ENCODE measurements at places on chromosomes 12 and 14.

- DNase-seq, result no peak
Measured at GRCh38 chr12:27999521-27999920, 27.0 kb upstream of the PTHLH start.

GRCh38 chr12:29769162-29769858 is 14.4 kb downstream of the TMTC1 start:
- DNase-seq, result no peak

DNA sequence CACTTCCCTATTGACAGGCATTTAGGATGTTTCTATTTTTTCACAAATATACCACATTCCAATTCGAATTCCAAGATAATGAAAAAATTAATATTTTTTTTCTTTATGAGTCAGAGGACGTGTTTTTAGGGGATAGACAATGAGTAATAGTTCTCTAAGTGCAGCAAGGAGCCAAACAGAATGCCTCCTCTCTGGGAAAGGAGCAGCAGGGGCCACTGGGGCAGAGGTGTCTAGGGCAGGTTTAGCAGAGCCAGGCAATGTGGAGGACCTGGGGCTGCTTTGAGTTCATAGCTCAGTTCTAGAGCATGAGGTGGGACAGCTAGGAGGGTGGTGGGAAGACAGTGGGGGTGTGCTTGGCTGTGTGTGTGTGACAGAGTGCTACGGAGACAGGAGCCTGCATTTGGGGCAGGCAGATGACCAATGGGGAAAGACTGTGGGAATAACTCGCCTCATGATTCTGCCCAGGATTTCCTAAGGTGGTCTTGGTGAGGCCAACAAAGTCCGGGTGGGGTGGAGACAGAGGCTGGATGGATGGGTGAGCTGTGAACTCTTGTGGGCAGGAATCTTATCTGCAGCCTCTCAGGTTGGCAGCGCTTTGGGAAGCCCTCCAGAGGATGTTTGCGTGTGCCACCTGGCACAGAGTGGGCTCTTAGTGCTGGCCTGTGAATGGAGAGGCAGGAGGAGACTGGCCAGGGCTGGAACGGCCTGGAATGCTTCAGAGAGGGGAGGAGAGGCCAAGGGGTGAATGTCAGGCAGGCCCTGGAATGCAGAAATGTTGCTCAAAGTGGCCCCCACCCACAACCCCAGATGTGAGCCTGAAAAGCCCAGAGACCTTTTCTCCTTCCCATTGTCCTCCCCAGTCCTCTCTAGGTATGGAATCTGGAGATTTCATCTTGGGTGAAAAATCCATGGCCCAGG is 2.4 kb upstream of the KRT7 start:
- DNase-seq, result no peak

DNA sequence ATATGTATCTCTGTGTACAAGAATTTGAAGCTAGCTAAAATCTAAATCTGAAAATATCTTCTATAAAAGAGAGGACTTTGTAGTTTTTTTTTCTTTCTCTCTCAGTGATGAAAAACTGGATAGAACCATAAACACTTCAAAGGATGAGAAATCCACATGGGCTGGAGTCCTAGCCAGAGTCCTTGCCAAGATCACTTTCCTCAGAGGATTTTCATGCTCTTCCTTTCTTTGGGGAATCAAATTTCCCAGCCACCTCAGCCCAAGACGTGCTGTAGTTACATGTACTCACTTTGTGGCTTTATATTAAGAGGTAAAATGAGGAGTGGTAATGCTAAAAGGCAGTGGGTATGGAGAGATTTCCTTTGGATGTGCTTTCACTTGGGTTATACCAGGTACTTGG is 110.3 kb downstream of the SLC38A1 start:
- DNase-seq, result no peak

GRCh38 chr14:105093038-105093430 is 27.8 kb upstream of the GPR132 start:
- DNase-seq, result peak; percentile 33

- no peak for DNase-seq
Measured at GRCh38 chr12:51536159-51536558, 54.9 kb upstream of the SCN8A start.

DNA sequence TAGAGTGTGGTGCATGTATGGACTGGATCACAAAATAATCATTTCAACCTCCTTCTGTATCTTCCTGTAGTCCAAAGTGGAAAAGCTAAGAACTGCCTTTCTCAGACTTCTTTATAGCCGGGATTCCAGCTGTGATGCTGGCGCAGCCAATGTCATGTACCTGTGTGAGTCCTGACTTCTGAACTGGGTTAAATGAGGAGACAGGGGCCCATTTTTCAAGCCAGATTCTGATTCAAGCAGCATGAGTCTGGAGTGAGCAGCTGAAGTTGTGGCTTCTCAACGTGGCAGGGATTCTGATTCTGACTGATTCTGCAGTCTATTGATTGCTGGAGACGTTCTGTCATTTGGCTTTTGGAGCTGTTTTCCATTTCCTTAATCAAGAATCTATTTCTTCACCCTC is 111.2 kb downstream of the ST8SIA1 start:
- DNase-seq, result no peak

- no peak for DNase-seq
Measured at GRCh38 chr14:55316564-55316963, 45.3 kb downstream of the FBXO34 start.

DNA sequence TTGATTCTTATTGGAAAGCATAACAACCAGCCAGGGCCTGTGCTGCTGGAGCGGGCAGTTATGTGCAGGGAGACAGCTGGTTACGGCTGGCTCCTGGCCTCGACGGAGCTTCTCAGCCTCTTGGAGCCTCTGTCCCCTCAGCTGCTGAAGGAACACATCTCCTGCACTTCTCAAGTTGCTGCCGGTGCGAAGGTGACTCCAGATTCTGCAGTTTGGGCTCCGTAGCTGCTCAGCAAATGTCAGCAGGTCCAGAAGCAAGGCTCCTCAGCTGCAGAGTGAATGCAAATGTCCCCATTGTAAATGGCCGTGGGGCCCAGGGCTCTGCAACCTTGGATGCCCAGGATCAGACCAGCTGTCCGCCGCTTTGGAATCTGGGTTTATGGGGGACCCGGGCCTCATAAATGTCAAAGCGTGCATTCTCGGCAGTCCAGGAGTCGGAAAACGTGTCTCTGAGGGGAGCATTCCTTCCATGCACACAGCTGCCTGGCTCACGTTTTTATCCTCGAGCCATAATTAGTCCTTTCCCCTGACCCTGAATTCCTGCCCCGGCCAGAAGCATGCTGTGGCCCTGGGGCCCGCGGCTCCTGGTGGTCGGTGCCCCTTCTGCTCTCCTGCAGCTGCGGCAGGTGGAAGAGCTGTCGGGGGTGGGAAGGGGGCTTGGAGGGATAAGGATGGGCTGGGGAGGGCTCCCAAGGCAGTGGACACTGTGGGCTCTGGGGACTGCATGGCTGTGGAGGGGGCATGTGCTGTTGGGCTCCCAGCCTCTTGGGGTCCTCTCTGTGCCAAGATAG is 106.0 kb downstream of the KIF26A start:
- no peak for DNase-seq

DNA sequence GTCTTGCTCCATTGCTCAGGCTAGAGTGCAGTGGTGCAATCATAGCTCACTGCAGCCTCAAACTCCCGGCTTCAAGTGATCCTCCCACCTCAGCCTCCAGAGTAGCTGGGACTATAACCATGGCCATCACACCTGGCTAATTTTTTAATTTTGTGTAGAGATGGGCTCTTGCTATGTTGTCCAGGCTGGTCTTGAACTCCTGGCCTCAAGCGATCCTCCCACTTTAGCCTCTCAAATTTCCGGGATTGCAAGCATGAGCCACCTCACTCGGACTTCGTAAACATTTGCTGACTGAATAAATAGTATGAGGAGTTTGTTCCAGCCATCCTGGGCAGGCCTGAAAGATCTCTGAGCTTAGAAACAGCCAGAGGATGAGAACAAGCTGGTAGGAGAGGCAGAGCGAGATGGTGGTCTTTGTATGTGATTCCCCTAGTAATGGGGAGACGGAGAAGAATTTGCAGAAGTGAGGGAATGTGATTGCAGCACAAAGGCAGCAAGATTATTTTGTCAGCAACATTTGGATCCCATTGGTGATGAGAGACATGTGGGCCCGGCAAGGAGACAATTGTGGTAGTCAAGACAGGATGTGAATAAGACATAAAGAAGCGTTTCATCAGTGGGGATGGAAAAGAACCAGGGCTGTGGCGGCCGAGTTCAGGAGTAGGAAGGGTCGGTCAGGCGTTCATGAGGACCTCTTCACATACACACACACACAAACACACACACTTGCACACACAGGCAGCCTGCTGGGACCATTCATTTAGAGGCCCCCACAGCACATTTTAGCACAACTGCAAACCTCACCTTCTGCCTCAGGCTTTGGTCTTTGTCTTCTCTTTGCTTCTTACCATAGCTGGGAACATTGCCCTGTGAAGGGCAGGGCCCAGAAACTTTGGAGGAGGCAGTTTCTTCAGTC is 155.5 kb downstream of the ZFP36L1 start:
- DNase-seq, result no peak

GRCh38 chr12:6788972-6789924 is at the start of gene CD4:
CD4 (plus strand) TSS chr12:6789528; CDS start chr12:6800139, 10,611 bp downstream.
- DNase-seq, result no peak

GRCh38 chr12:47303207-47303606 is 223.4 kb upstream of the AMIGO2 start:
- DNase-seq, result no peak

DNA sequence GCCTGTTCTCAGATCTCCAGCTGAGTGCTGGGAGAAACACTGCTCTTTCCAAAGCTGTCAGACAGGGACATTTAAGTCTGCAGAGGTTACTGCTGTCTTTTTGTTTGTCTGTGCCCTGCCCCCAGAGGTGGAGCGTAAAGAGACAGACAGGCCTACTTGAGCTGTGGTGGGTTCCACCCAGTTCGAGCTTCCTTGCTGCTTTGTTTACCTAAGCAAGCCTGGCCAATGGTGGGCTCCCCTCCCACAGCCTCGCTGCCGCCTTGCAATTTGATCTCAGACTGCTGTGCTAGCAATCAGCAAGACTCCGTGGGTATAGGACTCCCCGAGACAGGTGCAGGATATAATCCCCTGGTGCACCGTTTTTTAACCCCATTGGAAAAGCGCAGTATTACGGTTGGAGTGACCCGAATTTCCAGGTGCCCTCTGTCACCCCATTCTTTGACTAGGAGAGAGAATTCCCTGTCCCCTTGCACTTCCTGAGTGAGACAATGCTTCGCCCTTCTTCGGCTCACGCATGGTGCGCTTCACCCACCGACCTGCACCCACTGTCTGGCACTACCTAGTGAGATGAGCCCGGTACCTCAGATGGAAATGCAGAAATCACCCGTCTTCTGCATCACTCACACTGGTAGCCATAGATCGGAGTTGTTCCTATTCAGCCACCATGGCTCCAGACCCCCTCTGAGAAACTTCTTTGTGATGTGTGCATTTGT is 650.3 kb upstream of the ALG10B start:
- DNase-seq, result no peak

GRCh38 chr12:65184176-65184857 is 14.9 kb downstream of the LEMD3 start:
- DNase-seq, result no peak

GRCh38 chr14:89420502-89420901 is 3.5 kb upstream of the FOXN3 start:
- DNase-seq, result no peak

DNA sequence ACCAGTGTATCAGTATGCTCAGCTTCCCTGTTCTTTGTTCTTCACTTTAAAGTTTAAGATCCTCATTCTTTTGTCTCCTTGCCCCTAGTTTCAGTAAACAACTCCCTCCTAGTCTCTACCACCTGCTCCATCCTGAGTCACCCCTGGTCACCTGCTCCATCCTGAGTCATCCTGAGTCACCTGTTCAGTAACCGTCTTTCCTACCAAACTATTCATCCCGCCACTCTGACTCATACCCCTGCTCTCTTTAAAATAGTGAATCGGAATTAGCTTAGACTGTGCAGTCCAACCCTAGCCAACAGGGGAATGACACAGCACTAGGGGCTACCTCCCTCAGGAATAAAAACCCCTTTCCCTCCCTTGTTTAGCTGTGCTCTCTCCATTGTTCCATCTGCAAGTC is 888.1 kb upstream of the MDGA2 start:
- DNase-seq, result no peak

DNA sequence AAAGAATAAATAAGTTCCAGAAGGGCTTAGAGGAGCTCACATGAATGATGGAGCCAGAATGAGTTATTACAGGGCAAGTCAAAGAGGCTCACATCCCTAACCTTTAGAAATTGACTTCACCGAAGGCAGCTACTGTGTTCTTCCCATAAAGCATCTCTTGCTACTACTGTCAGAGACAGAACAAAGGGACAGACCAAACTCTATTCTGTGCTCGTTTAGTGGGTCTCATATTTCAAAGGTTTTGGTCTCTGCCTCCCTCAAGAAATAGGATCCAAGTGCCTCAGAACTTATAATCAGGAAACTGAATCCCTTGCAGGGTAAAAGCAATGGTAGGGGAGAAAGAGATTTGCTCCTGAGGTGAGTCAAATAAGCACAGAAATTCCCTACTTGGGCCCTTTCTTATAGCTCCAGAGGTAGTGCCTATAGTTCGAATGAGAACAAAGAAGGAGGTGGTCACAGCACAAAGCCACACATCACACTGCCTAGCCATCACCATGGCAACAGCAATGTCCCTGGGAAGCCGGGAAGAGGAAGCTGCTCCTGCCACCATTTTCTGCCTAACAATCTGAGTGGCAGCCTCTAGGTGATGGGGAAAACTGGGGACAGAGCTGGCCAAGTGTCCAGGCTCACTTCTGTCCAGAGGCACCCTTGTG is 294.9 kb downstream of the FOXN3 start:
- no peak for DNase-seq

GRCh38 chr12:14252697-14253096 is 112.8 kb upstream of the ATF7IP start:
- DNase-seq, result no peak
